ENCODE measurements at places on chromosomes 16 and 17.

DNA sequence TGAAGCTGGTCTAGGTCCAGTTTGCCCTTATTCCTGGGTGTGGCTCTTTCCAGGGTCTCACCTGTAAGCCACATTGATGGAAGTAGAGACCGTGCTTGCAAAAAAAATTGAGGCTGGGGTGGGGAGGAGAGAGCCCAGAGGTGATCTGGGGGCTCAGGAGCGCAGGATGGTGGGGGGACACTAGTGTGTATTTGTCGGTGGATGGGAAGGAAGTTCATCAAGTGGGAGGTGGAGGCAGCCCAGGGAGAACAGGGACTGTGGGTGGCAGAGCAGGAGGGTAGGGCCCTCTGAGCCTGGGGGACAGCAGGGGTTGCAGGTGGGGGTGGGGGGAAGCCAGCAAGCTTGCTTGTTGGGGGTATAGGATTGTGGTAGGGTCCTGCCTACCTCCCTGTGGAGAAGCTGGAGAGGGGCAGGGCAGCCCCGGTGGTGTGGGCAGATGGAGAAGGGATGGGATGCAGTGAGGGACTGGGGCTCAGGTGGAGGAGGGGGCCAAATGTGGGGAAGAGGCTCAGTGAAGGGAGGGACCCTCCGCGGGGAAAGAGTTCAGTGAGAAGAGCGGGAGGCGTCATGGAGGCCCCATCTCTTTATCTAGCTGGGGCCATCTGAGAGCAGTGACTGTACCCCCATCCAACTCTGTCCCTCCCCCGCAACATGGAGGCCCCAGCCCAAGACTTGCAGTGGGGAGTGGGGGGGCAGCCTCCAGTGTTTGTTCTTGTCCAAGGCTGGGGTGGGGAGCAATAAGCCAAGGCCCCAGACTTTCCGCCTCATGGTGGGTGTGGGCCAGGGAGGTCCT is 17.2 kb upstream of the TMEM92 start:
- DNase-seq, result no peak

DNA sequence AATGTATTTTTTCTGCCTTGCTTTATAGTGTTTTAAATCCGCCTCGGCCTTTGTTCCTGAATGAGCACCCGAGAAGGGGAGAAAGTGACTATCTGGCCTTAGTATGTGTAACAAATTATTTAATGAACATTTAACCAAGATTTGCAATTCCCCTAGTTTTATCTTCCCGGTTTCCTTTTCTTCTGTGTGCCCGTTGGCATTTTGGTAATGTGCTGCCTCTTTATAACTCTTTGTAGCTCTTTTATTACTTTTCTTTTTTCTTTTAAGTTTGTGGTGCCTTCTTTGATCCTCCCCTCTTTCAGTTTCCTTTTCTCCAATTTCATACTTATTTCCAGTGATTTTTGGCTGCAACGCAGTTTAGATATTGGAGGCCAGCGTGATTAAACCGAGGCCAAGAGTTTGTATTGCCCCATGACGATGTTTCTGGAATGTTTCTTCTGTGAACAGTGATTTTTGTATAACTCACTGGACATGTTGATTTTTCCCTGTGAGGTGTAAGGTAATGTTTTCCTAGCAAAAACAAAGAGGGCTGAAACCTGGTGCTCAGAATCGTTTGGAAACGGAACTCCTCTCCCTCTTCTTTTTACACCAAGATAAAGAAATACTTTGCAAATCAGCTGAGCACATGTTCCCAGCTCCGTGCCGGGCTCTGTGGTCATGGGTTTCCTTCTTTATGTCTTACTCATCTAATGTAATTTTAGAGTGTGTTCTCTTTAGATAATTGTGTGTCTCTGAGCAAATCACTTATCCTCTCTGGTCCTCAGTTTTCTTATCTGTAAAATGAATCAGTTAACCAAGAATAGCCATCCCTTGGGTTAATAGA is 344.3 kb downstream of the WWOX start:
- DNase-seq, result no peak

DNA sequence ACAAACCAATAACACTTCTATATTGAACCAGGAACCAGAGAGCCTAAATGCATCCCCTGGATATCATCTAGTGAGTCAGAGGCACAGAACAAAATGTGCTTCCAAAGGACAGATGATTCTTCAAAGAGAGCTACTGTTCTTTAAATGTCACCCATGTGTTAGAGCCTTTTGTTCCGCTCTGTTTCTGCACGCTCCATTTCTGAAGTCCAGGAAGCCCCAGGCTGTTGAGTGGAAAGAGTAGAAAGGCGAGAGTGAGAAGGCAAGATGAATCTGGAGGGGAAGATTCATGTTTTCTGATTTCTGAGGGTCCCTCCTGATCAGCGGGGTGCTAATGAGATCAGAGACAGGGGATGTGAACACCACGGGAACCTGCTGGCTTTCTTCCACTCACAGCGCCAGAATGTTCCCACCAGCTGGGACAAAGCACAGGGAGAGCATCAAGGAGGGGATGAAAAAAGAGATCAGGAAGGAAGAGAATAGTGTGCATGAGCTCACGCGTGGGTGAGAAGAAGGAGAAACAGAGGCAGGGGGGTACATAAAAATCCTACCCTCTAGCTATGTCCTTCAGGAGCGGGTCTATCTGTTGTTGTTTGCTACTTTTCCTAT is 559.9 kb upstream of the HSBP1 start:
- DNase-seq, result no peak

GRCh38 chr17:10792151-10792550 is 11.7 kb downstream of the TMEM238L start:
- no peak for DNase-seq

DNA sequence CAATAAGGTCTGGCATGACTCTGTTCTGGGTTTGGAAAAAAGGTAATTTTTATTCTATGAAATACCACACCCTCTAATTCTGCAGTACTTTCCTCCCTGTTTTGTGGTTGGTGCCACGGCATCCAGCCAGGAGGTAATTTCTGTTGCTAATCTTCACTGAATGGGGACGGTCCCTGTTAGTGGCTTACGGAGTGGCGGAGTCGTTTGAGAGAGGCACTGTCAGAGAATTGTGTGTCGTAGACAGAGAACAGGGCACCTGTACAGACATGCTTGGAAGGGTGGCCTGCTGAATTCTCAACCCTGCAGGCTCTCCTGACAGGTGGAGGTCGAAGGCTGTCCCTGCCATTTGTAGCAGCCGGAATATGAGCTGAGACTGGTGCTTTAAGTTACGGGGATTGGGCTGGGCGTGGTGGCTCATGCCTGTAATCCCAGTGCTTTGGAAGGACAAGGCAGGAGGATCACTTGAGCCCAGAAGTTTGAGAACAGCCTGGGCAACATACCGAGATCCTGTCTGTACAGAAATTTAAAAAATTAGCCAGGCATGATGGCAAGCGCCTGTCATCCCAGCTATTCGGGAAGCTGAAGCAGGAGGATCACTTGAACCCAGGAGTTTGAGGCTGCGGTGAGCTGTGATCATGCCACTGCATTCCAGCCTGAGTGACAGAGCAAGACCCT is 33.2 kb downstream of the EEF2K start:
- no peak for DNase-seq

DNA sequence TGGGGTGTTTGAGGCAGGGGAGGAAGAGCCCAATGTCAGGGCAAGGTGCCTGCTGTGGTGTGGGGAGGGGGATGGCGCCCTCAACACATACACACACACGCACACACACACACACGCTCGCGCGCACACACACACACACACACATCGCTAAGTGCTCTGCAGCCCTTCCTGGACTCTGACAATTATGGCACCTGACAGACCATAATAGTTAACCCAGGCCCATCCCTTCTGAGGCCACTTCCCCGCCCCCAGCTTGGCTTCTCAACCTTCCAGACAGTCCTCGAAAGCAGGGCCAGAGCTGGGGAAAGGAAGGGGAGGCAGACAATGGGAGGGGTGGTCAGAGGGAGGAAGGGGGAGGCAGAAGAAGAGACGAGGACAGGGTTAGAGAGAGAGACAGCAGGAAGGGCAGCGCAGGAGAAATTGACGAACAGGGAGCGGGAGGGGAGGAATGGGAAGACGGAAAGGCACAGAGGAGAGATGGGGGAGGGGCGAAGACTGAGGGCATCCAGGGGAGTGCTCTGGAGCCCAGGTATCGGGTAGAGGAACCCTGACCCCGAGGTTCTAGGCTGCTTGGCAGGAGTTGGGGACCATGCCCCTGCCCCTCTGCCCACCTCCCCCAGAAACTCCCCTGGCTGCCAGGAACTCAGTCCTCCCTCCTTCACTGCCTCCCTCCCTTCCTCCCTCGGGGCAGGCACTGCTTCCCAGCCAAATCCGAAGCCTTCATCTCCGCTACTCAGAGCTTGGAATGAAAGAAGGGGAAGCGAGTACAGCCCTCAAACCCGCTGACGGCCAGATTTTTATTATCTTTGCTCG is 4.0 kb downstream of the SRCIN1 start:
- DNase-seq, result no peak

- DNase-seq, result no peak
These were observed 4.4 kb downstream of the ABCA9 start for GRCh38 chr17:69056179-69056823.
